ENCODE measurements at places on chromosomes 5 and 9.

- DNase-seq: peak; percentile 29
These were observed 189.6 kb downstream of the NR3C1 start for GRCh38 chr5:143213851-143214363.

- no peak for DNase-seq
These were observed 156.1 kb upstream of the ERCC6L2 start for GRCh38 chr9:95719354-95719753.

- DNase-seq: no peak
These were observed 48.2 kb upstream of the ENTREP1 start for GRCh38 chr9:69276775-69277174.

GRCh38 chr9:36835271-36835996, 198.6 kb downstream of the PAX5 start:
- no peak for DNase-seq
